T47D (cell line): ENCODE measurements at places on chromosomes 13 and 19.

DNA sequence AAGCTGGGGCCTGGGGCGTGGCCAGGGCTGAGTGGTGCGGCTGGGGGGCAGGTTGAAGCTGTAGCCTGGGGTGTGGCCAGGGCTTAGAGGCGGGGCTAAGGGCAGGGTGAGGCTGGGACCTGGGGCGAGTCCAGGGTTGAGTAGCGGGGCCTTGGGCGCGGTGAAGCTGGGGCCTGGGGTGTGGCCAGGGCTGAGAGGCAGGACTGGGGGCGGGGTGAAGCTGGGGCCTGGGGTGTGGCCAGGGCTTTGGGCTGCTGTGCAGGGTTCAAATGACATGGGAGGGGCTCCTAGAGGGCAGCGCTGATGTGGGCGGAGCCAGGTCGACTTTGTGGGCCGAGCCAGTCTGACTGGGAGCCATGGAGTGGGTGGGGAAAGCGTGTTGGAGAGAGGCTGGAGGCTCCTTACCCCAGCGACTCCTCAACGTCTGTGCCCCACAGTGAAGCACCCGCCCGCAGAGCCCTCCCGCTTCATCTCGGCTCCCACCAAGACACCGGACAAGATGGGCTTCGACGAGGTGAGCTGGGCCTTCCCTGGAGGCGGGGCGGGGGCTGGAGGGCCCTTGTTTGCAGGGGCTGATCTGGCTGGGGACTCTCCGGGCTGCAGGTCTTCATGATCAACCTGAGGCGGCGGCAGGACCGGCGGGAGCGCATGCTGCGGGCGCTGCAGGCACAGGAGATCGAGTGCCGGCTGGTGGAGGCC lies 21.5 kb downstream of the COLGALT1 start:
- DNase-seq, result peak; percentile 43

DNA sequence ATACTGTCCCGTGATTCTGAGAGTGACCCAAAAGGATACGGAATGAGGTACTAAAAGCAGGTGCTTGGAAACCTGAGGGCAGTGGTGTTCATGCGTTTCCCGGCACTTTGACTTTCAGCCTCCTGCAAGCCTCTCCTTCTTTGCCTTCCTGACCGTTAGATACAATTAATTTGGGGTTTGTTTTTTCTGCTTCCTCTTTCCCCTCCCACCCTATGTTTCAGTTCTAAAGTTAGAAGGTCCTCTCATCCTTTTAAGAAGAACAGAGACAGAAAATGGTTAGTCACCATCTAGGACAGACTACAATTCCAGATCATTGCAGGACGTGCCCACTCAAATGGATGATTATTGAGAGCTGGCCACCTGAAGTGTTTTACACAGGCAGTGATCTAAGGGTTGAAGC lies 1.8 kb upstream of the LILRB4 start:
- no peak for DNase-seq

GRCh38 chr13:93305886-93306285 lies 79.3 kb downstream of the GPC6 start:
- DNase-seq, result no peak

- peak; percentile 8 for DNase-seq
These were observed 35.0 kb upstream of the KLF2 start for GRCh38 chr19:16289594-16289993.

DNA sequence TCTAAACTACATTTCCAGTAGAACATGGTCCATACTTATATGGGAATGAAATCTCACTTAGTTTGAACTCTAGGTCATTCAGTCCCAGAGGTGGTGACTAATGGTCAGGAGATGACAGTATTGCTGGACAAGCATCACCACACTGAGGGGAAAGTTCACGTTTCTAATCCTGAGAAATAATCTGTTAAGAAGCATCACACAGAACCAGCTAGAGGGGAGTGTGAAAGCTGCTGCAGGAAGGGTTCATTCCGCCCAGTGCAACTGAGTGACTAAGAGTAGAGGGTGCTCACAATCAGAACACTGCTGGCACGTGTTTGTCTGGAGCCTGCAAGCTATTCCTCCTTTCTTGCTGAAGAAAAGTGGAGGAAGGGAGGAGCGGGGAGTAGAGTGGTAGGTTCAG lies 2.7 kb downstream of the COL4A1 start:
- DNase-seq, result no peak

DNA sequence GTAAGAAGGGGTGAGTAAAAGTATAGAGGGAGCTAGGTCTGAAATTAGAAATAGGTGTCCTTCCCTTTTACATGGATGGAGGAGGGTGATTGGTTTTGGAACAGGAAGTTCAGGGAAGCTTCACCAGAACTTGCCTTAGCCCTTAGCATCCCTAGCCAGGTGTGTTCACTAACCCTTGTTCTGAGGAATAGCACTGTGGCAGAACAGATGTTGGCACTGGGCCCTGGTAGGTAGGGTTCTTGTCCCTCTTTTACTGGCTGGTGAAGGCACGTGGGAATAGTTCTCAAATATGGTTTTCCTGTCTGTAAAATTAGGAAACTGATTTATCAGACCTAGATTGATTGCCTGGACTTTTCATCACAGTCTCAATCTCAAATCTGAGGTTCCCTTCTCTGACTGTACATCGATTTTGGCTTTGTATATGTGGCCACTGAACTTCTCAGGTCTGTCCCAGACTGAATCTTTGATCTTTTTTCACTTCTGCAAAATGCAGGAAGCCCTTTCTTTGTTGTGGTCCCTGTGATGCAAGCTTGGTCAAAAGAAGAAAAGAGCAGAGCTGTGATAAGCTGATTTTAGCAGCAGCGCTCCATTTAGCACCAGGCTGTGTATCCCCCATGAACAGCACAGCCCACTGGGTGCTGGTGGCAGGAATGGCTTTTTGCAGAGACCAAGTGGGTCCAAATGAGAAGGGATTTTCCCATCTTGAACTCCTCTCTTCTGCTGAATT lies 86.2 kb upstream of the HTR2A start:
- DNase-seq, result no peak

- peak; percentile 95 for DNase-seq
These were observed 379 bp upstream of the CDC34 start for GRCh38 chr19:531009-531752.

- DNase-seq, result no peak
These were observed 9.0 kb upstream of the NFIC start for GRCh38 chr19:3357271-3357991.

- DNase-seq, result no peak
These were observed 73.1 kb downstream of the ERICH6B start for GRCh38 chr13:45542391-45542790.

DNA sequence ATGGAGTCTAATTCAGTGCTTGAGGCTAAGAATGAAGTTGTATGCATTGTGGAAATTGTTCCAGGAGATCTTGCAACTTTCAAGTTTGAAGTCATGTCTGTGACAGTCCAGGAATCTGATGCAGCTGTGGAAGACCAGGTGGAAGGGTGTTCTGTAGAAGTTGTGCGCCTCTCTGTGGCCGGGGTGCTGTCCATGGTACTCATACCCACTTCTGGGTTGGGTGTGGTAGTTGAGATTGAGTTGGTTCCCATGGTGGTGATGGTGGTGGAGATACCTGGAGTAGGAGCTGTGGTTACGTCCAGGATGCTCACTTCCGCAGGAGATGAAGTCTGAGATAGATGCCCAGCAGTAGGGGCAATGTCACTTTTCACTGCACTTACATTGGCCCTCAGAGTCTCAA lies 44.3 kb downstream of the MUC16 start:
- no peak for DNase-seq

DNA sequence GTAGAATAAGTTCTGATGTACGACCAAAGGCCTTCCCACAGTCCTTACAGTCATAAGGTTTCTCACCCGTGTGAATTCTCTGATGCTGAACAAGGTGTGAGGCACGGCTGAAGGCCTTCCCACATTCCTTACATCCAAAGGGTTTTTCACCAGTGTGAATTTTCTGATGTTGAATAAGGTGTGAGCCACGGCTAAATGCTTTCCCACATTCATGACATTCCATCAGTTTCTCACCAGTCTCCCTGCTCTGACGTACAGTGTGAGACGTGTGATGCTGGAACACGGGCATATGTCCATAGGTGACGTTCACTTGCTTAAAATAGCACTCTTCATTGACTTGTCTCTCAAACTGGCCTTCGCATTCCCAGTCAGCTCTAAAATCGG lies 31.0 kb upstream of the COX7A1 start:
- no peak for DNase-seq

DNA sequence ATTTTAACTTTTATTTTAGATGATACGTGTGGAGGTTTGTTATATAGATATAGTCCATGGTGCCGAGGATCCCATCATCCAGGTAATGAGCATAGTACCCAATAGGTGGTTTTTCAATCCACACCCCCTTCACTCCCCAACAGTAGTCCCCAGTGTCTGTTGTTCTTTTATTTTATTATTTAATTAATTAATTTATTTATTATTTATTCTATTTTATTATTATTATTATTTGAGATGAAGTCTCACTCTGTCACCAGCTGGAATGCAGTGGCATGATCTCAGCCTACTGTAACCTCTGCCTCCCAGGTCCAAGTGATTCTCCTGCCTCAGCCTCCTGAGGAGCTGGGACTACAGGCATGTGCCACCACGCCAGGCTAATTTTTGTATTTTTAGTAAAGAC lies 2086.2 kb downstream of the PCDH9 start:
- no peak for DNase-seq

- no peak for DNase-seq
These were observed 1.2 kb downstream of the ZNF256 start for GRCh38 chr19:57946316-57946715.

DNA sequence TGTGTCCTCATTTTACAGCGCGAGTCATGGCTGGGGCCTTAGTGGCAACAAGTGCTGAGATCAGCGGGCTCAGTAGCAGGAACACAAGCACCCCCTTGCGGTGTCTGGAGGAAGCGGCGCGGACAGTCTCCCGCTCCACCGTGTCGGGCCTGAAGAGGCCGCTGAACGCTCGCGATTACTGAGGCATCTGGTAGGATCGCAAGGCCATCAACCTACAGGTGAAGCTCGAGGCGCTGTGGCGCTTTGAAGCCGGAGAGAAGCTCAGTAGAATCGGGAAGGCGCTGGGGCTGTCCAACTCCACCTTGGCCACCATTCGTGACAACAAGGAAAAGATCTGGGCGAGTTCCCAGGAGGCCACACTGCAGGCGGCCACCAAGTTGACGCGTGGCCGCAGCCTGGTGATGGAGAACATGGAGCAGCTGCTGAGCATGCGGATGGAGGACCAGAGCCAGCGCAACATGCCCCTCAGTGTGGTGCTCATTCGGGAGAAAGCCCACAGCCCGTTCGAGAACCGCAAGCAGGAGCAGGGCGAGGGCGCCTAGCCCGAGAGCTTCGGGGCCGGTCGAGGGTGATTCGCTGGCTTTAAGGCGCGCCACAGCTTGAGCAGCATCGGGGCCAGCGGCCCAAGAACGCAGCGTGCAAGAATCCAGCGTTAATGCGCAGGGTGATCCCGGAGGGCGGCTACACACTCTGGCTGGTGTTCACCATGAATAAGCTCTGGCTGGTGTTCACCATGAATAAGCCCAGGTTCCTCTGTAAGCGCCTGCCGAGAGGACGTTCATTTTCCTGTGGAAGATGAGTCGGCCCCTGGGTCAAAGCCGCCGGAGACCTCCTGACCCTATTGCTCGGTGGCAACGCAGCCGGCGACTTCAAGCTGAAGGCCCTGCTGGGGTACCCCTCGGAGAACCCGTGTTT lies 8.3 kb upstream of the MZF1 start:
- DNase-seq, result no peak

DNA sequence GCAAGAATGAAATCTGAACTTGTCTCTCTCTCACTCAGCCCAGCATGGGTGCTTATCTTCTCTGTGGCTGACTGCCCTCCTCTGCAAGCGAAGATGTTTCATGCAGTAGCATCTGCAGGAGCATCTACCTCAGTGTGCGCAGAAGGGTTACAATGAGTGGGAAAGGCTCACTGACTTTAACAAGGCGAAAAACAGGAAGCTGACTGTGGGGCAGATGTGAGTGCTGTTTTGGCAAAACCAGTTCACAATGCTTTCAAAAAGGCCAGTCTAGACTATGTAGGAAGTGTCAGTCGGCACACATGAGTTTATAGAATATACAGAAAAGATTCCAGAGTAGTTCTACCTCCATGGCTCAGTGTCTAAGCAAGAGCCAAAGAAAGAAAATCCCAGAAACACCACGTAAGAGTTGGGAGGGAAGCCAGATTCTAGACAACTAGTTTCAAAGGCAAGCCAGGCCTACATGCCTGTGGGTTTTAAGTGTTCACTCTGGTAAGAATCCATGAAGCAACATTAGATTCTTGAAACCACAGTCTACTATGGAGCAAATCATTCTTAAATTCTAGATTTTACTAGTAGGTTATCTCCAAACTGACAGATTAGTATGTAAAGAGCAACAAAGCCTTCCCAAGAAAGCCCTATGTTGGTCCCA lies 124.5 kb downstream of the ABCC4 start:
- DNase-seq, result no peak

DNA sequence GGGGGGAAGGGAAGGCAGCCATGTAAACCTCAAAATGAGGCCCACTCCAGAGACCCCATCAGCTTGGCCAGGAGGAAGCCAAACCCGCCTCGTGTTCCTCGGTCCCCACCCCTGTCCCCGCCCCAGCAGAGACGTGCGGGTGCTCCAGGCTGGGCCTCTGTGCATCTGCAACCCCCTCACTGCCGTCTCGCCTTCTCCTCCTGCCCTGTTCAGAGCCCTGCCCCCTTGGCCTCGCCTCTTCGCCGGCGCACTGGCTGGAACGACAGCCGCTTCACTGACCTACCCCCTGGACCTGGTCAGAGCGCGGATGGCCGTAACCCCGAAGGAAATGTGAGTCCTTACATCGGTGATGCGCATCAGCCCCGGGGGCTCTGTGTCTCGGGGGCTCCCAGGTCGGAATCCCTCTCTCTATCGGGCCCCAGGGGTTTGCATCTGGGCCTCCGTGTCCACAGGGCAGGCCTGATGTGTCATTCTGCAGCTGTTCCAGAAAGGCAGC lies 32.2 kb downstream of the TMEM161A start:
- DNase-seq, result no peak

DNA sequence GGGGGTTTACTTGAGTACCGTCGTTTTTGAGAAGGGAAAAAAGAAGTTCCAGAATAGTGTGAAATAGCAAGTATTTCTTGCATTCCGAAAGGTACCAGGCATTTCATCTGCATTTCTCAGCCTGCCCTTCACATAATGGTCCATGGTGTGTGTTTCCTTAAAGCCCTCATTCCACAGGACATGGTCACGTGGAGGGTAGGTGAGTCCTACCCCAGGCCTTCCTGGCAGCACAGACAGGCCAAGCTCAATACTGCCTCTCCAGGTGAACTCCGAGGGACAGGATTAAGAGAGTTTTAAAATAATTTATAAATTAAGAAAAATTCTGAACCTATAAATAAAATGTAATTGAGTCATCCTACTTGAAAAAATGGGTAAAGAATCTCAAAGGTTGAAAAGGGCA lies 64.7 kb downstream of the TNFRSF19 start:
- DNase-seq, result no peak

DNA sequence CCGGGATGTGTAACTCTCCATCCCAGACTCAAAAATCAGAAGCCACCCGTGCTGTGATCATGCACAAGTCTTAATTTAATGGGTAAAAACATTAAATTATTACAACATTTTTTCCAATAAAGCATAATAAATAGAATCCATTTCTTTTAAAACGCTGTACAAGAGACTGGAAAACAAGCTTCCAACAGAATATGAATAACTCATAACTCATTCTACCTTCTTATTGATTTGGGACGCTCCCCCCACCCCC lies 523 bp upstream of the KRI1 start:
- DNase-seq, result no peak

GRCh38 chr13:43929947-43930346 lies 50.2 kb downstream of the LACC1 start:
- DNase-seq, result no peak
